ENCODE measurements at places on chromosomes 6 and 20.

DNA sequence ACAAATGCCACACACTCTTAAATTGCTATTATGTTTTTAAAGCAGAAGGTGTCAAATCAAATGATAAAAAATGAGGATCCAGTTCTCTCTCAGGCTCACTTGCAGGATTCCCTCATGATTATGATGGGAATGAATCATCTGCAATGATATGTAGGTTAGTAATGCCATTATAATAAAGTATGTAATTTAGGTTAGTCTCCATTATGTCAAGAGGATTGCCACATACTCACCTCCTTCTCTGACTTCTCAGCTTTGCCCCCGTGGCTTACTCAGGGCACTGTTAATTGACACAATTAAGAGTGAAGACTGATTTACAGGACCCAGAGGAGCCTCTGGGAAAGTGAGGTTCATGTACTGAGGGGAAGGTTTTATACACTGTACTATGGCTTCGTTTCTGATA is 591.7 kb upstream of the NRSN1 start:
- DNase-seq, result no peak

DNA sequence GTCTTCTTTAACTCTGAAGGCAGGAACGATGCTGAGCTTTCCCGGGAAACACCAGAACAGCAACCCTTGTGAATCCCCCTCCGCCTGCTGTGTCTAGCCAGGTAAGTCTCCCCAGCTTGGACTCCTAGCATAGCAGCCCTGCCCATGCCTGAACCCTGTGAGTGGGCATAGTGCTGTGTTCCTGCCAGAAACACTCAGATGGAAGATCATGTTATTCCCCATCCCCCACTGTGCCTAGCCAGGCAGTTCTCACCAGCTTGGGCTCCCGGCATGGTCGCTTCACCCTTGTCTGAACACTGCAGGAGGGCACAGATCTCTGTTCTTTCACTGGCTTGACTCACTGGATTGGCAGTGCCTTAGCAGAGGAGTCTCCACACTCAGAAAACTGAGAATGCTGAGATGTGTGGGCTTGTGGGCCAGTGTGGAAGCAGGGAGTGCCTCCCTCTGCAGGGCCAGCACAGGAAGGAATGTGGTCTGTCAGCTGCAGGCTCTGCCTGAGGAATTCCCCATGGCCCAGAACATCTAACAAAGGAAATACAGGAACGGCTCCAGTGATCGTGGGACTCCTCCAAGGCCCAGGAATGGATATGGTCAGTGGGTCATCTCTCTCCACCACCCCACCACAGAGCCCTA is 440.1 kb upstream of the ADGRB3 start:
- DNase-seq, result no peak

- DNase-seq, result no peak
These were observed 99.7 kb downstream of the PDE7B start for GRCh38 chr6:135951169-135951568.

GRCh38 chr6:91278416-91278815 is 691.5 kb upstream of the MAP3K7 start:
- DNase-seq, result no peak

GRCh38 chr6:131251590-131252199 is 116.4 kb downstream of the AKAP7 start:
- DNase-seq, result no peak

GRCh38 chr20:50224531-50225255 is 34.1 kb downstream of the CEBPB start:
- no peak for DNase-seq

DNA sequence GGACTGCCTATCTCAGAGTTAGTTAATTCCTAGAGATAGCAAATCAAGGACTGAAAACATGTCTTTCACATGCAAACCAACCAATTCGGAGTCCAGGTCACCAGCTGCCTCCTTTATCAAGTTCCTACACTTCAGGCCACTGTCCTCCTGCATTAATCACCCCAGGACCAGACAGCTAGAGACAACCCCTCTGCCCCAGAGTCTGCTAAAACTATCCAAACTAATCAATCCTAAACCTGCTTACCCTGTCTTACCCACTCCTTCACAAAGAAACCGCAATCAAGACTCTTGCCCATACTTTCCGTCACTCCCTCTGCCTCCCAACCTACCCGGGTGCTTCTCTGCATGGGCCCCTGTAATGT is 207.0 kb downstream of the HIVEP2 start:
- DNase-seq, result no peak

DNA sequence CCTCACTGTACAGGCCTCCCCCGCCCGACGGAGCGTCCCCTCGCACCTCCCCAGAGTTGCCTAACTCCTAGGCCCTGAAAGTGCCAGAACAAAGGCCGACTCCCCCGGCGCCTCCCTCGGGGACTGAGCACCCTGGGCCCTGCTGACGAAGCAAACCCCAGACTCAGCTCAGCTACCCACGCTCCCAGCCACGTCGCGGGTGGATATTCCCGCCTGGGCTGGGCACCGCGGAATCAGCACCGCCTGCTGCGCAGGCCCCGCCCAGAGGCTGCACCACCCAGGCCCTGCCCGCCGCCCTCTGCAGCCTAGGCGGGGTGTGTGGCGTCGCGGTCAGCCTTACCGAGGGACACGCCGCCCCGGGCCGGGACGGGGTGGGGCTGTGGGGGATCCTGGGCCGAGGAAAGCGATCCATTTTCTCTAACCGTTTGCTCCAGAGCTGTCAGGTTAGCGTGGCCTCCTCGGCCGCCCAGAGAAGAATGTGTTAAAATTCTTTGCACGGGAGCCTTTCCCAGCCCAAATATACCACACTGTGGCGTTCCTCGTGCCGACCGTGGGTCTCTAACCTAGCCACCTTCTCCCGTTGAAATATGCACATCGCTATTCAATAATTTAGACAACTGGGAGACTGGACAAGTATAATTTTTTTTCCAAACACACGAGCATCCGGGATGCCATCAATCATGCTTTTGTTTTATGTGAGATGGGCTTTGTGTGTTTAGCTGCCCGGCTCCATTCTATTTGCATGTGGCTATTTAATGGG is 31.4 kb downstream of the TFAP2A start:
- DNase-seq, result no peak

DNA sequence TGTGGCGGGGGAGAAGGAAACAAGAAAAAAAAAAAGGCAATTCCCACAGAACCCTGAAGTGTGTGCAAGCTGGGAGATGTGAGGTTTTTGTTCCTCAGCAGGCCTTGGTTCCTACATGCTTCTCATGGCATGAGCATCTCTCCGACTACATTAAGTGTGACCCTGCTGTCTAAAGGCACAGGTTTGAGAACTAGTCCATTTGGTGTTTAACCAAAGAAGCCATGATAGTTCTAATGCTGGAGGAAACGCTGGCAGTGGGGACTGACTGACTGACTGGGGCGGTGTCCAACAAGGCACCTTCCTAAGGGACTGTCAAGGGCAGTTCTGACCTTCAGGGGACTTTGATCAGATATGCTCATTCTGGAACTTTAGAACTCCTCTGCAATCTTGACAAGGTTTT is 3.8 kb downstream of the TXNDC5 start:
- DNase-seq, result no peak

DNA sequence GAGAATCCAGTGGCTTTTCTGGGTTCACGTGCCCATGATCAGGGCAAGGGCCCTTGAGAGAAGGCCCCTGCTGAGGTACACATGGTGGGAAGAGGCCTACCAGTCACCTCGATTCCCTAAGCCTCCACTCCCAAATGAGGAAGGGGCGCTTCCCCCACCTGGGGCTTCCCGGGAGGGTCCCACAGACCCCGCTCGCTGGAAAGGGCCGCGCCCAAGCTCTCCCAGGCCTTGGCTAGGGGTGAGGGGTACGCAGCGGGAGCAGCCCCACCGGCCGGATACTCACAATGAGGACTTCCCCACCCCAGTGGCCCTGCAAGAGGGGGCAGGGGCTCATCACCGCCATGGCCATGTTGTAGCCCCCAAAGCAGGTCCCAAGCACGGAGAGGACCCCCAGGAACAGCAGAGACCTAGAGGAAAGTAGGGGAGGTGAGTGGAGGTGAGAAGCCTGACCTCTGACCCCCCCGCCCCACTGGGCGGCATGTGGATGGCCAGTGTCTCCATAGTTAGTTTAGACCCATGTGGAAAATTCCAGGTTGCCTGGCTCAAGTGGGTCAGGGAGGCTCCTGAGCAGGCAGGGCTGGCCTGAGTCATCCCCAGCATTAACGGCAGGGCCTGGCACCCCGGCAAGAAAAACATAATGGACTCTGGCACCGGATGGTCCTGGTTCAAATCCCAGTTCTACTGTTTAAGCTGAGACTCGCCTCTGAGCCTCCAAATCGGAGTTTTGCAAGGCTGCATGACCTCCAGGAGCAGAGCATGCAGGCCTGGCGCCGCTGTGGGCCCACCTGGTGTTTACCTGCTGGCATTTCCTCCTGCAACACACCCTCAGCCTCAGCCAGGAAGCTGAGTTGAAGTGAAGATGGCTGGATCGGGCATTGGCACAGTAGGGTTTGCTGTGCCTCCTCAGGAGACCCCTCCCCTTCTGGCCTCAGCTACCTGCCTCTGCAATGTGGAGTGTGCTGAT is 6.6 kb downstream of the SLC52A3 start:
- no peak for DNase-seq

GRCh38 chr20:63688228-63689045 is 8.0 kb upstream of the TNFRSF6B start:
- DNase-seq, result no peak

- DNase-seq, result no peak
These were observed 181.0 kb downstream of the PLCB1 start for GRCh38 chr20:8313073-8313472.

DNA sequence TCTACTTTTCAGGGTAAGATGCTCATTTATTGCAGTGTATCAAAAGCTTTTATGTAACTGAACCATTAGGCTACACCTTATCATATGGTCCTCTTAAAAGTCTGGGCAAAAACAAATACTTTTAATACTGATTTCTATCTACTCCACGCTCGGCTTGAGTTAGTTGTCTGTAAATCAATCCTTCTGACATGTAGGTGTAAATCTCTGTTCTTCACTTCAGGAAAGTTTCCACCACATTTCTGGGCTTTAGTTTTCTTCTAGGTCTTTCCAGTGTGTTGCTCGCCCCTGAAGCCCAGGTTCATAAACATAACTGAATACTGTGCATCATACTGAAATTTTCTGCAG is 89.2 kb upstream of the RNF217 start:
- no peak for DNase-seq

DNA sequence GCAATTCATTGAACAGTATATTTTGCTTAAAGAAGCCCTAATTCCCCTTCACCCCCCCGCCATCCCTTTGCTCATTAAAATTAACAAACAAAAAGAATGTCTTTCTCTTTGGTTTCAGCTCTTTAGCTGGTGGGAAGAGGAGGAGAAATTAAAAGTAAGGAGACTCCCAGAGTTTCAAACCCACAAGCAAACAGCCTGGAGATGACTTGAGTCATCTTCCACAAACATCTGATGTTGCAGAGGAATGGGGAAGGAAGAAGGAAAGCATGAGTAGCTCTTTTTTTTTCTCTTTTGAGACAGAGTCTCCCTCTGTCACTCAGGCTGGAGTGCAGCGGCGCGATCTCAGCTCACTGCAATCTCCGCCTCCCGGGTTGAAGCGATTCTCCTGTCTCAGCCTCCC is 189.6 kb downstream of the ADAT2 start:
- DNase-seq, result no peak

GRCh38 chr20:3796477-3797225 is 541 bp downstream of the CDC25B start:
- no peak for DNase-seq

DNA sequence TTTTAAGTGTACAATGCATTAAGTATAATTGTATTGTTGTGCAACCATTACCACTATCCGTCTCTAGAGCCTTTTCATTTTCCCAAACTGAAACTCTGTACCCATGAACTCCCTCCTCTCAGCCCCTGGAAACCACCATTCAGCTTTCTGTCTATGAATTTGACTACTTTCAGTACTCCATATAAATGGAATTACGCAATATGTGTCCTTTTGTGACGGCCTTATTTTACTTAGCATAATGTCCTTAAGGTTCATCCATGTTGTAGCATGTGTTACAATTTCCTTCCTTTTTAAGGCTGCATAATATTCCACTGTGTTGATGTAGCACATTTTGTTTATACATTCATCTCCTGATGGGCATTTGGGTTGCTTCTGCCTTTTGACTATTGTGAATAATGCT is 143.6 kb upstream of the KCNG1 start:
- no peak for DNase-seq

DNA sequence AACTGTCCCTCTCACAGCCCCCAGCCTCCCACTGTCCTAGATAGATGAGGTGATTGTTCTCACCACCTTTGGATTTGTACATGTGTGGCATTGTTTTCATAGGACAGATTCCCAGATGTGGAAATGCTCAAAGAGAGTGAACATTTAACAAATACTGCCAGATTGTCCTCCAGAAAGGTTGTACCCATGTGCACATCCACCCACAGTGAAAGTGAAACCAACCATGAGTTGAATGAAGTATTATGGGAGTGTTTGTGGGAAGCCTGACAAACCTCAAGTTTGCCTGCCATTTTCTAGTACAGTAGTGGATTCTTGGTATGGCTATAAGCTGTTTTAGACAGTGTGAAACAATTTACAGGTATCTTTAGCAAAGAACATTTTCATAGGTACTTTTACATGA is 42.7 kb downstream of the ANKRD6 start:
- DNase-seq, result peak; percentile 6

- DNase-seq, result peak; percentile 41
These were observed 24.4 kb downstream of the PCMTD2 start for GRCh38 chr20:64279826-64280459.

GRCh38 chr6:168602576-168602975 is 161.6 kb downstream of the SMOC2 start:
- DNase-seq, result no peak

DNA sequence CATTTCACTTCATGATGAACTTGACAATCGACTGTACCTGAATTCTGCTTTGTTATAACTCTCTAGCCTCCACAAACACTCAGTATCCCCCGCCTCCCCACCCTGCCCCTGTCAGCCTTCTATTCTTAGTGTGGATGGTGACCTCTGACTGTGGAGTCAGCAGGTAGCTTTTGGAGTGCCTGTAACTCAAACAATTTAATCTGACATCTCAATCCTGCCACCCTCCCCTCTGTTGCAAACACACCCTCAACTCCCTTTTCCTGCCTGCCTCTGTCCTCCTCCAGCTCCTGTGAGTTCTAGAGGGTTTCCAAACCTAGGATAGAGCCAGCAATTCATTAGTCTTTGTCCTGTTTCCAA is 20.3 kb downstream of the DAAM2 start:
- DNase-seq, result no peak

DNA sequence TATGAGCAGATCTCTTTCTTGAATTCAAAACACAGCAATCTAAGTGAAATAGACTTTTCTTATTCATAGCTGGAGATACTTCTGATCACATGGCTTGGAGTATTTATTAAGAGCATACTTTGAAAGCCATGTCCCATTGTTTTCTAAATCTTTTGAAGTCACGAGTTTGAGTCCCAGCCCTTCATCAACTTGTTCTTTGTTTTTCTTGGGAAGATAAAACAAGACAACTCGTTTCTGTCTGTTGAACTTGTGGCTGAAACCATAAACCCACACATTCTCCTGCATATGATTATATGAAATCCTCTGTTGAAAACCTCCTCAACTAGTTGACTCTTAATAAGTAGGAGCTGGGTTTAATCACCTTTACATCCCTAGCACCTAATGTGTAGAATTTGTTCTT is 3.3 kb downstream of the RNF144B start:
- DNase-seq, result no peak

- DNase-seq, result no peak
These were observed 170.3 kb upstream of the SNX9 start for GRCh38 chr6:157652601-157653363.

- no peak for DNase-seq
These were observed 54.6 kb downstream of the RPP21 start for GRCh38 chr6:30399390-30400058.
